Activated naive CD4-positive, alpha-beta T cell (primary cell): ENCODE measurements at places on chromosomes 13 and 19.

DNA sequence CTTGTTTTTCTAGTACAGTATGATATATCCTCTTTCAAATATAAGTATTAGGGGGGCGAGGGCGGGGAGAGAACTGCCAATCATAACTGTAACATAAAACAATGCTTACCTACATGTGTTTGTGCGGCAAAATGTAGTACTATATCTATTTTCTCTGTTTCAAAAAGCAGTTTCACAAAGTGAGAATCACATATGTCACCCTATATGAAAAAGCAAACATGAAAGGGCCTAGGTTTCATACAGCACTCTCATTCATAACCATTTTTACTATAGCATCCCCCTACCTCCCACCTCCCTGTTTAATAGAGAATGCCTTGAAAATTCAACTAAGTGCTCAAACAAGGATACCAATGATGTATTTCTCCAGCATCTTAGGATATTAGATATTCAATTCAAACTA is 5.2 kb downstream of the TGDS start:
- no peak for DNase-seq

DNA sequence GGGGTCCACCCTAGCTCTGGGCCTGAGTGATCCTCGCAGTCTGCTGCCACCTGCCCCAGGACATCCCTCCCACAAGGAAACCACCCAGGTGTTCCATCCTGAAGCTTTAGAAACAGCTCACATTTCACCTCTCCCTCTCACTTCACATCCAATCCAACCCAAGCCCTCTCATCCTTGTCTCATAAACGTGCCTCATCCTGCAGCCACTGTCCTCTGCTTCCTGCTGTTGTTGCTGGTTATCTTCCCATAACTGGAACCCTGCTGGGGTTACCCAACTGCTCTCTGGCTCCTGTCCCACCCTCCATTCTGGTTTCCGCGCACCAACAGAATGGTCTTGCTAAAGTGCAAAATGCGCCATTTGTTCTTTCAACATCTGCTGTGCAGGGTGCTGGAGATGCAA is 59.7 kb upstream of the MTIF3 start:
- no peak for DNase-seq

- no peak for DNase-seq
Observed at GRCh38 chr19:56294549-56294948, 20.1 kb downstream of the ZSCAN5A start.

DNA sequence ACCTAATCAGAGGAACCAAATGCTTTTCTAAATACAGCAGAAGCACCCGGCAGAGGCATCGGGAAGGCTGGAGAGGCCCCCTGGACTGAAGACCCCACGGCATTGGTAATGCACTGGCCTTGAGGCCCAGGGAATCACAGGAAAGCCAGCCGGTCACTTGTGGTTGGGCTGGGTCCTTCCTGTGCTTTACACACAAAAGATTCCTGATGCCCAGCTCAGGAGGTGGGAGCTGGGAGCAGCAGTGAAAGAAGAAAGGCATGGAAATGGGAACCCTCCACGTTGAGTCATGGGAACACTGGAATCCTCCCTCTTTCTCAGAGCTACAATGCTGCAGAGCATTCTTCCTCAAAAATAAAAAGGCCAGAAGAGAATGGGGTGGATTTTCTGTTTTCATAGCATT is 126.4 kb downstream of the TNFRSF19 start:
- DNase-seq, result no peak

DNA sequence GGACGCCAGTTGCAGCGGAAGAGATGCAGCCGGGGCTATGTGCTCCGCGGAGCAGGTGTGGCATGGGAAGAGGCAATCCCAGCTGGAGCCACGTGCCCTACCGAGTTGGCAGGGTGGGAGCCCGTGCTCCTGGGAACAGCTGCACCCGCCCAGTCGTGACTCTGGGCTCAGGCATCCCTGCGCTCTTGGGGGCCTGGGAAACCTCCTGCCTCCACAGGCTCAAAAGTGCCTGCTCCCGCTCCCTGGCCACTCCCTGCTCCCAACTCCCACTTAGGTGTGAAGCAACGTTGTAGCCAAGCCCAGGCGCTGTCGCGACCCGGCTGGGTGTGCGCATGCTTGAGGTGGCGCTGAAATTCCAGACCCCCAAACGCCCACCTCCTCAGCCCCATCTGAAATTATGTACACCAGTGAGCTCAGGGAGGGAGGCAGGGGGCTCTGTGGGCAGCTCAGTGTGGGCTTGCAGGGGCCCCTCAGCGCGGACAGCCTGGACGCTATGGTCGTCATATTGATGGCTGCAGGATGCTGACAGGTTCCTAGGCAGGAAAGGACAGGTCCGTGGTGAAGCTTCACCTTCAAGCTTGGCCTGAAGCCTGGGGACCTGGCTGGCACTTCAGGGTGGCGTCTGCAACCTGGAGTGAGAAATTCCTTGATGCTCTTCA is 429.9 kb downstream of the SLITRK1 start:
- DNase-seq, result no peak

- DNase-seq, result no peak
Observed at GRCh38 chr13:27918041-27918917, 1.5 kb upstream of the PDX1 start.

- no peak for DNase-seq
Observed at GRCh38 chr19:50258918-50259372, 55.5 kb downstream of the MYH14 start.

GRCh38 chr19:44255705-44256411 is 3.8 kb upstream of the ZNF233 start:
- DNase-seq, result no peak

- DNase-seq, result no peak
Observed at GRCh38 chr13:61908906-61909615, 493.4 kb upstream of the PCDH20 start.

- DNase-seq, result no peak
Observed at GRCh38 chr13:26787961-26788360, 27.4 kb upstream of the GPR12 start.

GRCh38 chr19:40054632-40055031 is 1.4 kb downstream of the ZNF780B start:
- no peak for DNase-seq

- no peak for DNase-seq
Observed at GRCh38 chr13:29328501-29328900, 267.0 kb downstream of the SLC7A1 start.

DNA sequence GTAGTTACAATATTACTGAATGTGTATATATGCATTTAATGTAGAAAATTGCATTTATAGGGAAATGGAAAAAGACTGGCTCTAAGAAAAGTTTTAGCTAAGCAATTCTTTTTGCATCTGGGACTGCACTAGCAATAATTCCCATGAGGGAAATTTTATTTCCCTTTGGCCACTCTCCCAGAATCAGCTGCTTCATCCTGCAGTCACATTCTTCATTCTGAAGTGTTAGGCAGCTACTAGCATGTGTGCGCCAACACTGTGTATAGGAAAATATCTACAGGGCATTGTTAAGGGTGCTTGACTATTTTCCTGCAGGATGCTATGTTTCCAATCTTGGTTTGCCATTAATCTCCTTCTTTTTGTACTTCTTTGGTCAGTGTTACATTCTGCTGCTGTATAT is 312.8 kb upstream of the PCDH20 start:
- DNase-seq, result no peak

DNA sequence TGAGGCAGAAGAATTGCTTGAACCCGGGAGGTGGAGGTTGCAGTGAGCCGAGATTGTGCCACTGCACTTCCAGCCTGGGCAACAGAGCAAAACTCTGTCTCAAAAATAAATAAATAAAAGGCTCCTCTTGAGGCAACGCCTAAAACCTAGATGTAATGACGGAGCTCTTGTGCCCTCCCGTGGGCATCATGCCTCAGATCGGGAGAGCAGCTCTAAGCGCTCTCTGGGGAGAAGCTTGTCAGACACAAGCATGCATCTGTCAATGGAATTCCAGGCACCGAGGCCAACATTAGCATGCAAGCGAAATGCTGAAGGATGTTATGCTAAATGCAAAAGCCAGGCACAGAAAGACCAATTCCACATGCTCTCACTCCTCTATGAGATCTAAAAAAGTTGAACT is 45.6 kb upstream of the MRI1 start:
- DNase-seq, result no peak

GRCh38 chr13:28181413-28181812 is 43.1 kb downstream of the PAN3 start:
- DNase-seq, result no peak

DNA sequence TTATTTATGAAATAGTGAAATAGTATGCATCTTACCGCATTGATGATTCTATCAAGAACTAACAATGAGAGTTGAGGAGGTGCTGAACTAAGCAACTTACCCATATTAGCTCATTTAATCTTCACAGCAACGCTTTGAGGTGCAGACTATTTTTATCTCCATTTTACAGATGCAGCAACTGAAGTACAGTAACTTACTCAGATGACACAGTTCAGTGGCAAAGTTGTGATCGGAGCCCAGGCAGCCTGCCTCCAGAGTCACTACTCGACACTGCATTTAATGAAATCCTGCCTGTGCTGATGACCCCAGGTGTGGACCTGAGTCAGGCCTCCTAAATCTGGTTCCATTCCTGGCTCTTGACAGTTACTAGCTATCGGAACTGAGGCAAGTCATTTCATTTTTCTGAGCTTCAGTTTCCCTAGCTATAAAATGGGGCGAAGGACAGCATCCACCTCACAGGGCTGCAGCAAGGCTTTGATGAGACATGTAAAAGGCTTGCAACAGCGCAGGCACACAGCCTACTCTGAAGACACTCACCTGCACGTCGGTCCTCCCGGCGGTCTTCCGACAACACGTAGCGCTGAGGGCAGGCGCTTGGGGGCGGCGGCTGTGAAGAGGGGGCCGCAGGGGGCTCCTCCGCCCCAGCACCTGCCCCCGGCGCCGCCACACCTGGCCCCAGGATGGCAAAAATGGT is 1.5 kb downstream of the MYPOP start:
- DNase-seq, result no peak

- DNase-seq, result no peak
Observed at GRCh38 chr13:43370842-43371241, 347.5 kb downstream of the DNAJC15 start.

DNA sequence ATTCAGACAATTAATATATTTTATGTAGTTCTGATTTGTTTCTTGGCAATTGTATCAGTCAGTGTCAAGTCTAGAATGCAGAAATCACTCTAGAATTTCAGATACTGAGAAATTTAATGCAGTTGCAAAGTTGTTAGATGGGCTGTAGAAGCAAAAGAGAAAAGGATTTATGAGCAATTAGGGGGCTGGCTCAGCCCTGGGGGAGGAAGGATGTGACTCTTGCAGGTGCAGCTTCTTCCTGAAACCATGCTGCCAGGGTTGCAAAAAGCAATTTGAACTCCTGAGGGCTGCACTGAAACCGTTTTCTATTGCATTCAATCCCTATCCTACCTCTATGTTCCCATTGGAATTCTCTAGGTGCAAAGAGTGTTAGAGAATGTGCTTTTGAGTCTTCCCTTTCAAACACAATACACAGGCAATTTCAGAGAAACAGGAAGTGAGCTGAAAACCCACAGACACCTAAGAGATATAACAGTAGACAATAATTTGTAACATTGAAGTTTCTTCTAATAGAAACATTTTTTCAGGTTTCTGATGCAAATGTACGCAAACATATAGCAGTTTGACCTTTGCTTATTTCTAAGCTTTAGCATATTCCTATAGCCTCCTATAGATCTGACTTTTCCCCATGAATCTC is 814.7 kb upstream of the ATXN8OS start:
- no peak for DNase-seq

DNA sequence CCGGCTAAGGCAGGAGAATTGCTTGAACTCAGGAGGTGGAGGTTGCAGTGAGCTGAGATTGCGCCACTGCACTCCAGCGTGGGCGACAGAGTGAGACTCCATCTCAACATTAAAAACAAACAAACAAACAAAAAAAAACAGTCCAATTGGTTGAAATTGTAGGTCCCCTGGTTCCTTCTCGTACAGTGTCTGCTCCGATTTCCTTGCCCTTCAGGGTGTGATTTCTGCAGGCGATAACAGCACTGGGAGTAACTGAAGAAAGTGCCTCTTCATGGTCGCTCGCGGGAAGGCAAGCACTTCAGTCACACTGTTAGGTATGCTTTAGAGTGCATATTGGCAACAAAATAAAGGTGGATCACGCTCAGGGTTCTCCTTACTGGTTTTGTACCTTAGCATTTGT is 39.7 kb downstream of the TPT1 start:
- no peak for DNase-seq

DNA sequence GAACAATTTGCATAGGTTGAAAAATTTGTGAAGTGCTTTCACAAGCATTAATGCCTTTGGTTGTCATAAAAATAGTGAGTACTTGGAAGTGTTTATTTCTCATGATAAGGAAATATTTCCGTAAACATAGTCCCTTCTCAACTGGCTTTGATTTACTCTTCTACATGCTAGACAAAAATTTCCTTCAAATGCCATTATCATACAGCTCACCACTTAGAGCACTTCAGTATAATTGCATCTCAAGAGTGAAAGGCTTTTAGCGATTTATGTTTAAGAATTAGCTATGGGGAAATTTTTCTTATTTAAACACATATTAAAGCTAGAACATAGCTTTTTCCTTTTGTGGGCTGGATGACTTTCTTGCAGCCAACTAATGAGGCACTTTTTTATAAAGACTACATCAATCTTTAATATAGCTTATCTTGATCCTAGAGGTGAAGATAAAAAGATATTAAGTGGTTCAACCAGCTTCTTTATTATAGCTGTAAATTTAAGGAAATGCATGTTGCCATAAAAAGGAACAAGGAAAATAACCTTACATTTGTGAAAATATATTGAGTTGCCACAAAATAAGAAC is 656.8 kb downstream of the SLITRK6 start:
- DNase-seq, result no peak

DNA sequence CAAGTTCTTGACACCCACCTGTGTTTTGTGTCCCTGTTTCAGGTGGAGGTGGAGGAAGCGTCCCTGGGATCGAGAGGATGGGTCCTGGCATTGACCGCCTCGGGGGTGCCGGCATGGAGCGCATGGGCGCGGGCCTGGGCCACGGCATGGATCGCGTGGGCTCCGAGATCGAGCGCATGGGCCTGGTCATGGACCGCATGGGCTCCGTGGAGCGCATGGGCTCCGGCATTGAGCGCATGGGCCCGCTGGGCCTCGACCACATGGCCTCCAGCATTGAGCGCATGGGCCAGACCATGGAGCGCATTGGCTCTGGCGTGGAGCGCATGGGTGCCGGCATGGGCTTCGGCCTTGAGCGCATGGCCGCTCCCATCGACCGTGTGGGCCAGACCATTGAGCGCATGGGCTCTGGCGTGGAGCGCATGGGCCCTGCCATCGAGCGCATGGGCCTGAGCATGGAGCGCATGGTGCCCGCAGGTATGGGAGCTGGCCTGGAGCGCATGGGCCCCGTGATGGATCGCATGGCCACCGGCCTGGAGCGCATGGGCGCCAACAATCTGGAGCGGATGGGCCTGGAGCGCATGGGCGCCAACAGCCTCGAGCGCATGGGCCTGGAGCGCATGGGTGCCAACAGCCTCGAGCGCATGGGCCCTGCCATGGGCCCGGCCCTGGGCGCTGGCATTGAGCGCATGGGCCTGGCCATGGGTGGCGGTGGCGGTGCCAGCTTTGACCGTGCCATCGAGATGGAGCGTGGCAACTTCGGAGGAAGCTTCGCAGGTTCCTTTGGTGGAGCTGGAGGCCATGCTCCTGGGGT is 16.7 kb downstream of the PRAM1 start:
- no peak for DNase-seq

GRCh38 chr19:918152-918437 is 962 bp downstream of the KISS1R start:
- DNase-seq, result no peak

GRCh38 chr19:39738814-39739213 is 985 bp upstream of the CLC start:
- DNase-seq, result no peak

- DNase-seq, result no peak
Observed at GRCh38 chr13:77375560-77376108, 48.7 kb upstream of the MYCBP2 start.
